ENCODE measurements at places on chromosomes 1 and 21.
A peak's percentile ranks its signal among the peaks of the same experiment; 100 is the strongest.

- peaks cover 2% of the 10 kb centered on the region for H3K4me1 ChIP-seq
- no peak overlapping the region for H3K4me3 ChIP-seq
- no peaks in the 10 kb centered on the region for H3K27me3 ChIP-seq
- H3K36me3 ChIP-seq, result no peaks in the 10 kb centered on the region
- DNase-seq, result no peak
Measured at GRCh38 chr1:94648225-94649007, 106.9 kb upstream of the F3 start.

- H3K4me3 ChIP-seq, result no peak overlapping the region
- no peaks in the 10 kb centered on the region for H3K36me3 ChIP-seq
- DNase-seq, result peak; percentile 29
- no peak overlapping the region for H3K27ac ChIP-seq
- peaks cover 3% of the 10 kb centered on the region for H3K4me1 ChIP-seq
Measured at GRCh38 chr1:184953600-184954219, 20.6 kb downstream of the NIBAN1 start.

DNA sequence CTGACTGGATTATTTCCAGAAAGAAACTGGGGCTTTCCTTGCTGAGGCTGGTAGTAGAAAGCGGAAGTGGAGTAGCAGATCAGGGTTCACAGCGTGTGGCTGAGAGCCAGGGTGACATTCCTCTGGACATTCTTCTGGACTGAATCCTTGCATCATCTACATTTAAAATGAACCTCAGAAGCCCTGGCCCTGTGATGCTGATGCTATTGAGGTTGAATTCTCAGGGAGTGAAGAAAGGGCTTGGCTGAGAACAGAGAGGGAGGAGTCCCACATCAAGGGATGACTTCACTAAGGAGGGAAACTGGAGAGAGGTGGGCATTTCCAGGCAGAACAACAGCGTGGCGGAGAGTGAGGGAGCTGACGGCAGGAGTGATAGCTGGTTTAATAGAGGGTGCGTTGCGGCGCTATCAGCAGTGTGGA, 102.3 kb upstream of the LMO4 start:
- DNase-seq, result peak; percentile 87
- no peak overlapping the region for H3K27ac ChIP-seq
- no peaks in the 10 kb centered on the region for H3K36me3 ChIP-seq
- no peak overlapping the region for H3K4me3 ChIP-seq
- no peaks in the 10 kb centered on the region for H3K27me3 ChIP-seq
- no peaks in the 10 kb centered on the region for H3K4me1 ChIP-seq

GRCh38 chr1:235648954-235649367, 623 bp downstream of the GNG4 start:
- H3K27ac ChIP-seq, result no peak overlapping the region
- H3K4me3 ChIP-seq, result peak overlapping the region; percentile 23
- peaks cover 3% of the 10 kb centered on the region for H3K4me1 ChIP-seq

- H3K36me3 ChIP-seq, result peaks cover 10% of the 10 kb centered on the region
- no peak overlapping the region for H3K4me3 ChIP-seq
- no peaks in the 10 kb centered on the region for H3K27me3 ChIP-seq
- DNase-seq, result no peak
- H3K27ac ChIP-seq, result no peak overlapping the region
Measured at GRCh38 chr1:228088586-228089498, 6.3 kb downstream of the ARF1 start.

- H3K27me3 ChIP-seq, result no peaks in the 10 kb centered on the region
- no peak overlapping the region for H3K4me3 ChIP-seq
- no peak overlapping the region for H3K27ac ChIP-seq
- H3K4me1 ChIP-seq, result peaks cover 5% of the 10 kb centered on the region
- no peak for DNase-seq
Measured at GRCh38 chr1:182304218-182304617, 87.4 kb downstream of the GLUL start.

GRCh38 chr1:9105336-9105867, 23.5 kb downstream of the GPR157 start:
- no peak for DNase-seq
- H3K36me3 ChIP-seq, result no peaks in the 10 kb centered on the region
- H3K4me1 ChIP-seq, result no peaks in the 10 kb centered on the region
- H3K27ac ChIP-seq, result no peak overlapping the region

DNA sequence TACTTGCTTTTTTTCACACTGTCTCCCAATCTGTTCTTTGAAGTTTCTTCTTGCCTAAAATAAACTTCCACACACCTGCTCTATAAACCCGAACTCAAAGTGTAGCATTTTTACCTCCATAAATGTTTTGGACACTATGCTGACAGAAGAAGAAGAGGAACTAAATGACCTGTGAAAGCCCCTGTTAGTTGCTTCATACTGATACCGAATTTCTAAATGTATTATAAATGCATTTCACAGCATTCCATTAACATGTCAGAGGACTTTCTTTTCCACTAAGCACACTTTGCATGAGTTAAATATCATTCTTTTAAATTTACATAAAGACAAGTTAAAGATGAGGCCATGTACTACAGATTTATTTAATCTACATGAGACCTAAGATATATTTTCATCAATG, 281.0 kb downstream of the SMYD3 start:
- no peaks in the 10 kb centered on the region for H3K4me1 ChIP-seq
- no peak overlapping the region for H3K4me3 ChIP-seq
- no peaks in the 10 kb centered on the region for H3K36me3 ChIP-seq

DNA sequence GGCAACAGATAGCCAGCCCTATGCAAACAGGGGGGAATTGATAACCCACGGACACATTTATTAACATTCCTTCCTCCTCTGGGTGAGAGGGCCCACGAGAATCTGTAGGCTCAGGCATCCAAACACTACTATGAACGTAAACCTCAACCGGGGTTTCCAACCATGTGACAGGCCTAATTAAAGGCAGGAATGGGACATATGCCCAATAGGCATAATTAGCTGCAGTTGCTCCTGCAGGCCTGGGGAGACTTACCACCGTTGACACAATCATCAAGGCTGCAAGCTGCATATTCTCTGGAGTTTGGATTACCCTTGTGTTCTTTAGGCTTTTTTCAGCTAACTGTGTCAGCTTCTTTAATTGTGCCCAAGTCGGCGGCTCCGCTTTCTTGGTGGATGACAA, 22.2 kb upstream of the GBP1 start:
- no peak overlapping the region for H3K4me3 ChIP-seq
- H3K36me3 ChIP-seq, result no peaks in the 10 kb centered on the region
- DNase-seq, result peak; percentile 6
- H3K4me1 ChIP-seq, result no peaks in the 10 kb centered on the region

DNA sequence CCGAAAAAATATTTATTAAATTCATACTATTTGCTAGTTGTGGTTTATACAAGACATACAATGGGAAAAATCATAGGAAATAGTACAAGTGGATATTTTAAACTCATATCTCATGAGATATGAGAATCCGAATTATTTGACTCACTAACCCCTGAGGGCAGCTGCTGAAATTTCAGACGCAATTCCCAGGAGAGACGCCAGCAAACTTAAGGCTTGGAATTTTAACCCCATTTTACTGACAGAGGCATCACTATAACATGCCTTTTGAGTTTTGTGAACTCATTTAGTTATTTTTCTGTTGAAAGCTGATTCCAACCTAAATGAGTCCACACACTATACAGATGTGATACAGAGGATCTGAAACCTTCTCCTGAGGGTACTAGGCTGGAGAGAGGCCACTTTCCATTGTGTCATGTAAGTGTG, 5.9 kb upstream of the MROH9 start:
- no peaks in the 10 kb centered on the region for H3K36me3 ChIP-seq
- H3K27ac ChIP-seq, result no peak overlapping the region
- H3K4me3 ChIP-seq, result no peak overlapping the region
- H3K27me3 ChIP-seq, result no peaks in the 10 kb centered on the region
- no peaks in the 10 kb centered on the region for H3K4me1 ChIP-seq

DNA sequence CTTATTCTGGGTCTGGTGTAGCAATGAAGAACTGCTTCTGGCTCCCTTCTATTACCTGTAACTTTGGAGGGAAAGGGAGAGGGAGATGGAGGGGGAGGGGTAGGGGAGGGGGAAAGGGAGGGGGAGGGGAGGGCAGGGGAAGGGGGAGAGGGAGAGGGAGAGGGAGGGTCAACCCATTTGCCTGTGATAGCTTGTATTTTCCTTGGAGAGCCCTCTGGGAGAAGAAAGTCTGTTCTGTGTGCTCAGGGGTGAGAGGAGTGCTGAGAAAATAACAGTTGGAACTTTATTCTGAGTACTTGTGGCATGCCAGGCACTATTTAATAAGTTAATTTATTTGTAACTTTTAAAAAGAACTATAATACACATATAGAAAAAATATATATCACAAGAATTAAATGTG, 70.7 kb upstream of the TSPAN2 start:
- H3K4me3 ChIP-seq, result no peak overlapping the region
- DNase-seq, result no peak
- H3K4me1 ChIP-seq, result no peaks in the 10 kb centered on the region
- H3K36me3 ChIP-seq, result no peaks in the 10 kb centered on the region
- no peak overlapping the region for H3K27ac ChIP-seq

DNA sequence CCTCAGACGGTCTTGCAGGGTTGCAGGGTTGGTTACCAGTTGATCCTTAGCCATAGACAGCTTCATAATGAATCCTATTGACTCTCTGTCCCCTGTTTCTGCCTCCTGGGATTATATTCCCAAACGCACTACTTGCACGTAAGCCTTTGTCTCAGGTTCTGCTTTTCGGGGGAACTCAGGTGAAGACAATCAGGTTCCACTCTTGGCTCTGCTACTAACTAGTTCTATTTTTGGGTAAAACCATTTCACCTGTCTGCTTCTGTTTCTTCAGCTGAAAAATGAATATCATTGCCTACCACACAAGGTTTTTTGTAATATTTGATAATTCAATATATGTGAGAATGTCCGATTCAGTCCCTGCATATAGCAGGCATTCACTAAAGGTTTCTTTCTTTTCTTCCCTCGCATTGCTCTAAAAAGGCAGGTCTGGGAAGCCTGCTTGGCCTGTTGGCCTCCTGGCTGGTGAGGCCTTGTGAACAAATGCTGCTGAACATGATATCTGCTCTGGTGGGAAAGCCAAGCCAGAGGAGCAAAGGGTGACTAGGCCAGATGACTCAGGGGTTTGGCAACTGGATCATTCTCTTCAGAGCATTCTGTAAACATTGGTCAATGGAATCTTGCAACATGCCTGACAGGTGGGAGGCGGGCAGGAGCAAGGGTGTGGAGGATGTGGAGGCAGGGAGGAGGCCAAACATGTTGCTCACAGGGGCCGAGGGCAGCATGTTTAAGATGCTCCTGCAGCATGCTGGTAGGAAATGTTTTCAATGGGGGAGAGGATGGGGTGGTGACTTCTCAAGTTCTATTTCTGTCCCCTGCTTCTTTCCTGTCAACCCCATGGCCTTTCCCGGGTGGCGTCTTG, 23.8 kb downstream of the IER5 start:
- H3K4me1 ChIP-seq, result peaks cover 5% of the 10 kb centered on the region
- peak; percentile 95 for DNase-seq
- H3K36me3 ChIP-seq, result no peaks in the 10 kb centered on the region
- no peak overlapping the region for H3K4me3 ChIP-seq

GRCh38 chr1:204728045-204728444, 42.5 kb upstream of the LRRN2 start:
- no peak overlapping the region for H3K27ac ChIP-seq
- H3K36me3 ChIP-seq, result no peaks in the 10 kb centered on the region
- H3K27me3 ChIP-seq, result no peaks in the 10 kb centered on the region
- no peak overlapping the region for H3K4me3 ChIP-seq
- DNase-seq, result no peak

DNA sequence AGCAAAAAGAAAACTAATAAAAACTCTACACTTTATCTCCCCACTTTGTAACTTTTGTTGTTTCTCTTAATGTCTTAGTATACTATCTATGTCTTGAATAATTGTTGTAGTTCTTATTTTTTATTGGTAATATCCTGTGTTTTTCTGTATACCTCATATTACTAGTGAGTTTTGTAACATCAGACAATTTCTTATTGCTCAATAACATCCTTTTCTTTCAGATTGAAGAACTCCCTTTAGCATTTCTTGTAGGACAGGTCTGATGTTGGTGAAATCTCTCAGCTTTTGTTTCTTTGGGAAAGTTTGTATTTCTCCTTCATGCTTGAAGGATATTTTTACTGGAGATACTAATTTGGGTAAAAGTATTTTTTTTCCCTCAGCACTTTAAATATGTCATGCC, 79.8 kb upstream of the LRRC8B start:
- DNase-seq, result no peak
- H3K36me3 ChIP-seq, result no peaks in the 10 kb centered on the region
- no peak overlapping the region for H3K27ac ChIP-seq
- H3K27me3 ChIP-seq, result no peaks in the 10 kb centered on the region
- H3K4me3 ChIP-seq, result no peak overlapping the region

GRCh38 chr21:26748066-26748465, 97.1 kb downstream of the ADAMTS1 start:
- no peaks in the 10 kb centered on the region for H3K4me1 ChIP-seq
- H3K27me3 ChIP-seq, result no peaks in the 10 kb centered on the region
- no peak overlapping the region for H3K4me3 ChIP-seq
- no peak overlapping the region for H3K27ac ChIP-seq

GRCh38 chr1:55078470-55078869, 39.1 kb downstream of the PCSK9 start:
- no peaks in the 10 kb centered on the region for H3K4me1 ChIP-seq
- H3K36me3 ChIP-seq, result peaks cover 7% of the 10 kb centered on the region
- H3K4me3 ChIP-seq, result no peak overlapping the region
- H3K27ac ChIP-seq, result no peak overlapping the region
- DNase-seq, result no peak

- H3K4me1 ChIP-seq, result peaks cover 5% of the 10 kb centered on the region
- no peaks in the 10 kb centered on the region for H3K36me3 ChIP-seq
- H3K4me3 ChIP-seq, result no peak overlapping the region
- no peak for DNase-seq
- no peaks in the 10 kb centered on the region for H3K27me3 ChIP-seq
Measured at GRCh38 chr1:36085686-36086526, 2.0 kb downstream of the TEKT2 start.

- H3K4me3 ChIP-seq, result peak within 1 kb of the TSS; percentile 54
- H3K4me1 ChIP-seq, result no peaks in the 10 kb centered on the region
- H3K27ac ChIP-seq, result no peak within 1 kb of the TSS
- peak; percentile 91 for DNase-seq
- H3K27me3 ChIP-seq, result no peaks in the 10 kb centered on the region
- H3K36me3 ChIP-seq, result no peaks in the 10 kb centered on the region
Measured at GRCh38 chr1:109687641-109688499, at the start of gene GSTM1. GSTM1 (plus strand) TSS chr1:109687817; CDS start chr1:109687874, 57 bp downstream.

GRCh38 chr1:113246929-113247328, 143.4 kb upstream of the MAGI3 start:
- no peaks in the 10 kb centered on the region for H3K36me3 ChIP-seq
- no peak for DNase-seq
- peaks cover 2% of the 10 kb centered on the region for H3K4me1 ChIP-seq
- no peaks in the 10 kb centered on the region for H3K27me3 ChIP-seq
- H3K4me3 ChIP-seq, result no peak overlapping the region

GRCh38 chr21:44571844-44572782, 1.4 kb upstream of the KRTAP10-4 start:
- no peaks in the 10 kb centered on the region for H3K27me3 ChIP-seq
- H3K4me1 ChIP-seq, result no peaks in the 10 kb centered on the region
- DNase-seq, result no peak
- no peaks in the 10 kb centered on the region for H3K36me3 ChIP-seq
- H3K27ac ChIP-seq, result no peak overlapping the region
- no peak overlapping the region for H3K4me3 ChIP-seq

- no peaks in the 10 kb centered on the region for H3K27me3 ChIP-seq
- H3K4me1 ChIP-seq, result no peaks in the 10 kb centered on the region
- H3K36me3 ChIP-seq, result no peaks in the 10 kb centered on the region
- H3K27ac ChIP-seq, result no peak overlapping the region
- H3K4me3 ChIP-seq, result no peak overlapping the region
Measured at GRCh38 chr1:179169616-179170467, 59.6 kb downstream of the ABL2 start.

All from mesendoderm (in vitro differentiated cells).